NCI-H774 (cell line): ENCODE measurements at places on chromosomes 4 and X.

GRCh38 chrX:20507901-20508620, 241.4 kb upstream of the RPS6KA3 start:
- DNase-seq: no peak

DNA sequence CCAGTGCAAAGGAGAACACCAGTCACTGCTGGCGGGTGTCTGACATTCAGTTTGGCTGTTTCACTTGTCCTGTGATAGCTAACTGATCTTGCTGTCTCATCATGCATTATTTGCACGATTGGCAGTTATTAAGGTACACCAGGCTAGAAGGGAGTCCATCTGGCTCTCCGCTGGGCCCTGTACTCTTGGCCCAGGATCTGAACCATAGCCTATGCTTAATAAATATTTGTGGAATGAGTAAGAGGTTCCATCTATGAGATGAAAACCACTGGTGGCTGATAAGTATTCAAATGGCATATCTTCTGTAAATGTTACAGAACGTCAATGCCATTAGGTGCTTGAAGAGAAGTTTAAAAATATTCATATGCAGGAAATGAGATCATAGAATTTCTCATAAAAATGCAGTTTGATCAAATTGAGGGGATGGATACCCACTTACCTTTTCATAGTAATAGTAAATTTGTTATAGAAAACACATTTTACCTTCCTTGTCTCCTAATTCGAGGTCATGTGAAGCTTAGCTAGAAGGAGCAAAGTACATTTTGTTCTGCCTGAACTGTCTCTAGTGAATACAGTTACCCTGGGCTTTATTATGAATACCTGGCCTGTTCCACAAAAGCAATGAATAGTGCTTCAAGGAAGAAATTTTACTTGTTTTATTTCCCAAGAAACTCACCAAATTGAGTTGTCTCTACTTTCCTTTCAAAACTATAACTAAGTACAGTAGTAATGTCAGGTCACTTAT, 213.5 kb downstream of the CBR4 start:
- DNase-seq: no peak

- no peak for DNase-seq
Observed at GRCh38 chrX:102846544-102847236, 90.4 kb upstream of the RAB40AL start.

GRCh38 chrX:41025926-41026701, 59.1 kb upstream of the USP9X start:
- DNase-seq: no peak

- no peak for DNase-seq
Observed at GRCh38 chr4:161762796-161763195, 401.0 kb downstream of the FSTL5 start.

- no peak for DNase-seq
Observed at GRCh38 chr4:80615099-80615498, 279.6 kb downstream of the CFAP299 start.

DNA sequence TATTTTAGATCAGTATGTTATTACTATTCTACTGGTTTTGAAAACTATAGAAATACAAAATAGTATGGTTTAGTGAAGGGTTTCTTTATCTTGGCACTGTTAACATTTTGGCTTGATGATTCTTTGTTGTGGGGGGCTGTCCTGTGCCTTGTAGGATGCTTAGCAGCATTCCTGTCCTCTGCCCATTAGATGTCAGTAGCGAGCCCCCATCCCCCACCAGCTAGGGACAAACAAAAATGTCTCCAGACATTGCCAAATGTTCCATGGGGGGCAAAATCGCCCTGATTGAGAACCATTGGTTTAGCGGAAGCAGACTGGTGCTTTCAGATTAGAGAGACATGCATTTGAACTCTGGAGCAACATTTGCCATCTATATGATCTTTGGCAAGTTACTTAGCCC, 23.3 kb downstream of the SPARCL1 start:
- no peak for DNase-seq

DNA sequence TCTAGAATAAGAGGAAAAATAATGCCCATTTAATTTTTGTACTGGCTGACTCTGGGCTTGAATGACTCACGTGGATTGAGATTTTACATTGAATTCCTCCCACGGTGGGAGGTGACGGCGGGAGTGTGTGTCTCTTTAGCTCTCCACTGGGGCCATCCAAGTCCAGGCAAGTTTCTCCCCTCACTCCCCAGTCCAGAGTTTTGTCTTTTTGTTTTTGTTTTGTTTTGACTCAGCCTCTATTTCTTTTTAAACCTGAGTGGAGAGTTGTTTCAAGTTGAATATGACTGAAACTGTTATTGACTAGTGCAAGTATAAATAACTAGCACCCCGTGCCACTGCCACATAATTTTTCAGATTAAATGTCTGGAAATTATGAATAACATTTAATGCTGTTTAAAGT, 13.6 kb downstream of the CHST7 start:
- DNase-seq: no peak

DNA sequence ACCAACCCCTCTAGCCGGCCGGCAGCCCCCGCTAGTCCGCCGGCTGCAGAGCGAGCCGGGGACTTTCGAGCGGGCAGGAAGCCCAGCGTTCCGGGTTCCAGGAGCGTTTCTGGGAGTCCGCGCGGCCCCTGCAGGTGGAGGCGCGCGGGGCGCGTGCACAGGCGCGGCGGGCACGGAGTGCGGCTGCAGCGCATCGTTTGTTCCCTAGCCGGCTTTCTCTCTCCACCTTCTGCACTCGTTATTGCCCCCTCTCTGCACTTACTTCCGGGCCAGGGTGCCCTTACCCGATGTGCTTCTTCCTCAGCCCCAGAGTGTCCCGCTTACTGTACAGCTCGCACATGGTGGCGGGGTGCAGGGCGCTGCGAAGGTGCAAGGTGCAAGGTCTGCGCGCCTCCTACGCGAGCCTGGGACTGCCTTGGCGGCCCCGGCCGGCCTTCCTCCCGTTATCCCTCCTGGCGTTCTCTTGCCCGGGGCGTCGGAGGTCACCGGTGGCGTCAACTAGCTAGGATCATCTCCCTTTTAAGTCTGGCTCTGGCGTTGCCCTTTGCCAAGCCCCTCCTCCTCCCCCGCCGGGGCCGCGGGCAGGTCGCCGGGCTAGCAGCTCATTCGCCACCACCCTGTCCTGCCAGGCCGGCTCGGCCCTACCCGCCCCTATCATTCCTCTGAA, at the start of gene ETNPPL:
ETNPPL (minus strand) TSS at position 495 of the 667 bp plus-strand sequence; CDS start at position 340, 155 bp downstream.
- DNase-seq: no peak

DNA sequence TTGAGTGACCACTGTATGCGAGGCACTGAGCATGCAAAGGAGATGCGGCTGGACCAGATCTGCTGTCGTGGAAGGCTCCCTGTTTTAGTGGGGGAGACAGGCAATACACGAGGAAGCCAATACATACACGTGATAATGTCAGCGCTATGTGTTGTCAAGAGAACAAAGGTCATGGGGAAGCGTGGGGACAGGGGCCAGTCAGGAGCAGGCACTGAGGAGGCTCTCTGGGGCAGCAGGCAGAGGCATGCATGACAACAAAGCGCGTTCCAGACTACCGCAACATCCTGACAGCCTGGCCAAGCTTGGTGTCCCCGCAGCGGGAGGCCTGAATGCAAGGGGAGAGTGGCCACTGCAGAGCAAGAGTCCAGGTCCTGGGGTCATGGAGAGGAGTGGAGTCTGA, 61.9 kb downstream of the DCTD start:
- no peak for DNase-seq

DNA sequence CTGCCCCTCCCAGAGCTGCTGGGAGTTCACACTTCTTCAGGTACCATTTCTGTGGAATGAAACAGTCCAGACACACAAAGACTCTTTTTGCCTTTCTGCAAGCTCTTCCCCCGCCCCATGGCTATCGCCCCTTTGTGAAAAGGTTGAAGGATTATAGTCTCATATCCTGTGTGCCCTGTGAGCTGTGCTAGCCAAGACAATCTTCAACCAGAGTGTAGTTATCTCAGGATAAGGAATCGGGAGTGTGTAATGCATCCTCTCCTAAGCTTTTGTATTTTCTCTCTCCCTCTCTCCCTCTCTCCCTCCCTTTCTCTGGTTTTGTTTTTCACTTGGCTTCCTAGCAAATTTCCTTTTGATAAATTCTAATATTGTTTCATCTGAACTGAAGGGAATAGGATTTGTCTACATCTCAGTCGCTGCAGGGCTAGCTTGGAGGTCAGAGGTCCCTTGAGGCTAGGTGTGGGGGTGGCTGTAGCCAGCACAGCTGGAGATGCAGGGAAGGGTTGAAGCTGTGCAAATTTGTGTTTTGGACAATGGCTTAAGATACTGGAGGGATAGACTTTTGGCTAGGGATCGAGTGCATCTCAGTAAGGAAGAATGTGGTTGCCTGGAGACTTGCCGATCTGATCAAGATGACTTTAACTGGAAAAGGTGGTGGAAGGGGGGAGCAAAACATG, 74.6 kb upstream of the NALF2 start:
- no peak for DNase-seq

DNA sequence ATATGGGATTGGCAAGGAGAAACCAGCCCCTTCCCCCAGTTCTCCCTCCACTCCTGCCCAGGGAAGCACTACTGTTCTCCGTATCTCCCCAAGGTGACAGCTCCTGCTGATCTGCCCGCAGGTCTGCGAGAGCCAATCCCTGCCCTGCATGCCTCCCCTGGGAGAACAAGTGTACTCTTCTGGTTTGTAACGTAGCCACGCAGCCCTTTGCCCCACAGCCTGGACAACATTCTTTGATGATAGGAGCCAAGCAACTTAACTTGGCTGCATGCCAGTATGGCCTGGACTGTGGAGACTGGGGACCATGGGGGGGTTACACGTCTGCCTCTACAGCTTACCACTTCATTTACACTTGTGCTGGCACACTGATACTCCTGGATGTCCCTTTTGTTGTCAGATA, 2.0 kb downstream of the STBD1 start:
- DNase-seq: no peak

DNA sequence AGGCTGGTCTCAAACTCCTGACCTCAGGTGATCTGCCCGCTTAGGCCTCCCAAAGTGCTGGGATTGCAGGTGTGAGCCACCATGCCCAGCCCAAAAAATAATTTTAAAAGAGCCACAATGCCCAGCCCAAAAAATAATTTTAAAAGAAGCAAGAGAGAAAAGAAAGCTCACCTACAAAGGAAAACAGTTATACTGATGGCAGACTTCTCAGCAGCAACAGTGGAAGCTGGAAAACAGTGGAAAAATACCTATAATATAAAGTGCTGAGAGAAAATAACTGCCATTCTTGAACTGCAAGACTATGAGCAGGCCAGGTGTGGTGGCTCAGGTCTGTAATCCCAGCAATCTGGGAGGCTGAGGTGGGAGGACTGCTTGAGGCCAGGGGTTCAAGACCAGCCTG, 13.3 kb upstream of the HMGB2 start:
- DNase-seq: no peak

- DNase-seq: no peak
Observed at GRCh38 chrX:154718616-154719015, 32.3 kb downstream of the GAB3 start.

GRCh38 chrX:97551821-97552220, 668.1 kb downstream of the RPA4 start:
- no peak for DNase-seq

GRCh38 chrX:145213504-145213903, 33.8 kb upstream of the SPANXN1 start:
- no peak for DNase-seq

DNA sequence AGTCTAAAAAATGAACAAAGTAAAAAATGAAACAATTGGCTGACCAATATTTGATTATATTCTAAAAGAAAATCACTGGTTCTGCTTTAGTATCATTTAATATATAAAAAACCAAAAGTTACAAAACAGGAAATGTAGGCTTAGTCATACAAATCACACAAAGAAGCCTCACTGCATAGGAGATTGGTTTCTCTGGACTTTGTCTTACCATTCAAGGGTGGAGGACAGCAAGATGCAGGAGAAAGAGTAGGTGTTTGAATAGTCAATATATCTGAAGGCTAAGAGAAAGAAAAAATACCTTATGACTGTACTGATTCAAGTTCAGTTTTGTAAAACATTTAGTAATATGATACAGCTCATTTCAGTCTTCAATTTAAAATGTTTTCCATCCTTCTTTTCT, 28.6 kb upstream of the TAF9B start:
- no peak for DNase-seq

DNA sequence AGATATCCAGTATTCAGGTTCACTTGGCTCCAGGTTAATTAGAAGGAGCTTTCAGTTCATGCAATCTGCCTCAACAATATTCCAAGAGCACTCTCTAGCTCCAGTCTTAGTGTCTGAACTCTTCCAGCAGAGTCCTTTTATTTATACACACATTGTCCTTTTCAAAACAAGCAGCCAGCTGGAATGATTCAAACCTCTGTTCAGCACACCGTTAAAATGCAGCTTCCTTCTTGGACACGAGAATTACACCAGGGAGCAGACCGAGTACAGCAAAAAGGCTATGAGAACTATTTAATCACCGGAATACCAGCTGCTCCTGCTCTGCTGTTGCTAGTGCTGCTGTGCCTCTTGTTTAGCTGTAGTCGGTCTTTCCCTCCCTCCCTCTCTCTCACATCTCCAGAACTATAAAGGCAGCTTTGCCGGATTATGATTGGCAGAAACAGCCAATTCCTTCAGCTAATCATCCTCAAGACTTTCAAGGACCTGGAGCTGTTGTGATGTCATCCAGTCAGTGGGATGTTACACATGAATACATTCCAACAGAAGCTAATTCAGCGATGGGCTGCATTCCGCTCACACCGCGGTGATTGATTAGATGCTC, at the start of gene NDST4:
NDST4 (minus strand) TSS at position 115 of the 601 bp plus-strand sequence. CDS start 36,584 bp downstream, outside the sequence.
- DNase-seq: peak; percentile 39

DNA sequence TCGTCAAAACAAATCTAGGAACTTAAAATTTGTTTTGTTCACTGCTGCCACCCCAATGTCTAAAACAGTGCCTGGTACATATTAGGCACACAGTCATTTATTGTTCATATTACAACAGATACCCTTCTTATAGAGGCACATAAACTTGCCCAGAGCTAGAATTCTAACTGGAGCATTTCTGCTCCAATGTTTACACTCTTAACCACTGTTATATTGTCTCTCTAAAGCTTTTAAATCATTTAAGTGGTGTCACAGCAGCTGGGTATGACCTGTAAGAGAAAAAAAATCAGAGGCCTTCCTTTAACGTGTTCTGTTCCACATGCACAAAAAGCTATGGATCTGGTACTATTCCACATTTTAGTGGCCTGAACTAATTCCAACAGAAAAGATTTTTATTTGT, 3.0 kb downstream of the UBE2D3 start:
- no peak for DNase-seq

DNA sequence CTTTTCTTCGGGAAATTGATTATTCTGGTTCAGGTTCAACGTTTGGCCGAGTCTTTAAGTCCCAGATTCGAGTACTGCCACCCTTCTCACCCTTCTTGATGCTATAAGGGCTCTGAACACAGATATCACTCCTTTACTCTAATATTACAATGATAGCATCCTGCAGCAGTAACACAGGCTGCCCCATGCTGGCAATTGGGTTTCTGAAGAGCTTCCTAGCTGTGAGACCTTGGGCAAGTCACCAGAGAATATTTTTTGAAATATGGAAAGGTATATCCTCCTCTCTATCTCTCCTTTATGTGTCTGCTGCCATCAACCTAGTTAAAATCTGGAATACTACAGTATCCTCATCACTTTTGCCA, 297 bp upstream of the MTMR8 start:
- no peak for DNase-seq

- no peak for DNase-seq
Observed at GRCh38 chr4:47110546-47111132, 79.3 kb downstream of the GABRB1 start.

- no peak for DNase-seq
Observed at GRCh38 chr4:172947594-172947993, 221.0 kb upstream of the GALNT7 start.
